SHP77 treated with DMSO at 0.1 percent for 48 hours (cell line): ENCODE measurements at places on chromosomes 7 and 10.

- DNase-seq: no peak
Observed at GRCh38 chr7:106169821-106170610, 57.9 kb upstream of the SYPL1 start.

DNA sequence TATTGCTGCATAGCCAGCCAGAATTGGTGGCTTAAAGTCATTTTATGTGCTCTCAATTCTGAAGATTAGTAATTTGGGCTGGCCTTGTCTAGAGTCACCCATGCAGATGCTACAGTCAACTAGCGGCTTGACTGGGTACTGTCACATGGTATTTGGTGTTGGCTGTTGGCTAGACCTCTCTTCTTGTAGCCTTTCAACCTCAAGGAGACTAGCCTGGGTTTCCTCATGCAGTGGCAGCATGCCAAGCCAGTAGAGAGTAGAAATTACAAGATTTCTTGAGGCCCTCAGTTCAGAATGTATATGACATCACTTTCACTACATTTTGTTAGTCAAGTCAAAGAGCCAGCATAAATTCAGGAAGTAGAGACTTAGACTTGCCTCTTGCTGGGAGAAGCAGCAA lies 3.7 kb upstream of the ZNF800 start:
- DNase-seq: no peak

DNA sequence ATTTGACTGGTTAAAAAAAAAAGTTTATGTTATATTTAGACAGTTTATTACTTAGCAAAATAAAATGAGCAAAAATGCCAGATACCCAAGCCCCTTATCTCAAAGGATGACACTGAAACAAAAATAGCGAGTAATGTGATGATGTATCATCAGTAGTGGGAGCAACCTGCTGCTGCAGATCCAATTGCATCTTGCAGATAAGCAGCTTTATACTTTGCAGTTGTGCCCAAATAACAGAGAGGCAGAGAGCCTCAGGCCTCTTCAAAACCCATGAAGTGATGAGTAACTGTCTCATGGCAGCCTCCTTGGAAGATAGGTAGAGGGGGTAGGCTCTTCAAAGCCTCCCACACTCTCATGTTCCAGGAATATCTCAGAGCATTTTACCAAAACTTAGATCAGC lies 468.2 kb upstream of the LRRTM3 start:
- DNase-seq: no peak

- DNase-seq: no peak
Observed at GRCh38 chr7:16083931-16084330, 337.4 kb downstream of the CRPPA start.

DNA sequence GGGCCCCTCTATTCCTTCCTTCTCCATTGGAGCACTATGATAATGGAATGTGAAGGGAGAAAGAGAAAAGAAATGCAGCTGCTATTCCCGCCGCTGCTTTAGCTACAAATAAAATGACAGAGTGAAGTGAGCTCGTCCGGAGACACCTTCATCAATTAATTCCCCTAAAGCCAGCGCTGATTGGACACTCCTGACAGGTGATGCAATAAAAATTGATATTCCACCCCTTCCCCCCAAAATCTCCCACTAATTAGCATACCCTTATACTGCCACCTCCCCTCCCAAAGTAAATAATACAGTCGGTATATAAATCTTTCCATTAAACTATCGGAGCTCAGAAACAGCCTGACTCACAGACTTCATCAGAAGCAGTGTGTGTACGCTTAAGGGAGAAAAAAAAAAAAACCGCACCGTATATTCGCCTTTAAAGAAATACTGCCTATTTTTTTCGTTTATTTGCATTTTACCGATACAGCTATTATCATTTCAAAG lies 7.3 kb downstream of the SKIDA1 start:
- DNase-seq: peak; percentile 83
